Cerebellum (tissue), 4 donors: ENCODE measurements at places on chromosomes 6 and 20.

DNA sequence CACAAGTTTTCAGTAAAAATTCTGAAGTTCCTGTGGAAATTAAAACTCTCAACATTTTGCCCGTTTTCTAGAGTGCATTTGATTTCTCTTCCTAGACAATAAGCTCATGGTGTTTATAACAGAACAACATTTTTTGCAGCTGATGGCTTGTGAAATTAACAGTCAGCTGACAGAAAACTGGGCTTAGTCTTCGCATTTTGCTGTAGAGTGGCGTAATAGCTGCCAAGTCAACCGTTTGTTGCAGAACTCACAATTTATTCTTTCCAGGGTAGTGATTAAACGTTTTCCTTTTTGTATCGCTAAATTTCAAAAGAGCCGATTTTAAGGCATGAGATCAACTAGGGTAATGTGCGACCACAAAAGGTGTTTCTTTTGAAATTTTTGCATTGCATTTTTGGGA, 1.4 kb downstream of the SPO11 start:
- DNase-seq = no peak

DNA sequence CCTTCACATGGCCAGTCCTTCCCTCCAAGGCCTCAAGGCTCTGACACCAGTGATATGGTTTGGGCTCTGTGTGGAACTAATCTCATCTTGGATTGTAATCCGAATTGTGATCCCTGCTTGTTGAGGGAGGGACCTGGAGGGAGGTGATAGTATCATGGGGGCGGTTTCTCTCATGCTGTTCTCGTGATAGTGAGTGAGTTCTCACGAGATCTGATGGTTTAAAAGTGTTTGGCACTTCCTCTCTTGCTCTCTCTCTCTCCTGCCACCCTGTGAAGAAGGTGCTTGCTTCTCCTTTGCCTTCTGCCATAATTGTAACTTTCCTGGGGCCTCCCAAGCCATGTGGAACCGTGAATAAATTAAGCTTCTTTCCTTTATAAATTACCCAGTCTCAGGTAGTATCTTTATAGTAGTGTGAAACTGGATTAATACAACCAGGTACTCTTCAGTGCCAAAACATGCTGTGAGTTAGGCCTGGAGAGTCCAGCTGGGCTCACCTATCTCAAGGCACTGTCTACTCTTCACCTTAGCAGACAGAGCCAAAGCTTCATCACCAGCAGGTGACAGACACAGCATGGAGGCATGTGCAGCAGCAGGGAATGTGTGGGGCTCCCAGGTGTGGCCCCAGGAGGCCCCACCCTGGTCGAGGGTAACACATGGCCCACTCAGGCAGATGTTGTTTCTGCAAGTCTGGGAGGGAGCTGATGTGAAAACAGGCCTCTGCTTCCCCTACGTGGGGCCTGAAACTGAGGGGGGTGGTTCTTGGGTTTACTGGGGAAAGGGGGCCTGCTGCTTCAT, 97.5 kb upstream of the CDYL start:
- no peak for DNase-seq

- DNase-seq = no peak
These were observed 39.6 kb upstream of the CD93 start for GRCh38 chr20:23125625-23126191.

GRCh38 chr6:74287932-74288331, 591.9 kb downstream of the CD109 start:
- no peak for DNase-seq

DNA sequence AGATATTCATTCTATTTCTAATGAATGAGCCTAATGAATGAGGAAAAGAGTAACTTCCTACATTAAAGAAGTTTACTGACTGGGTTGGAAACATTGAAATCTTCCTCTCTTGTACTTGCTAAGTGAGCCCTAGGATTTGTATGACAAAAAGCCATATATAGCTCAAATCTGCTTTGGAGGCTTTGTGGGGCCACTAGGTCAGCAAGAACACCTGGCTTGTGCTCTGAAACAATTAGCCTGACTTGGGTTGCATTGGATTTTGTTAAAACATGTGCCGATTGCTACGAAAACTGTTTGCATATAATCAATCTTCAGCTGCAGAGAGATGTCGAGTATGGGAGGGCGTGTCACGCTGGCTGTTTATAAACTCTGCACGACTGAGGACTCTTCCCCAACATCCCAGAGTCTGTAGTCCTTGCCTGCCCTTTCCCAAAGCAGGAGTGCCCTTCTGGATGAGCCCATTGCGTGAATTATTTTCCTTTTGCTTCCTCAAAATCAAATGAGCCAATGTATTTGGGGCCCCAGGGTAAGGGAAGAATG, 684.8 kb downstream of the DHX35 start:
- no peak for DNase-seq

DNA sequence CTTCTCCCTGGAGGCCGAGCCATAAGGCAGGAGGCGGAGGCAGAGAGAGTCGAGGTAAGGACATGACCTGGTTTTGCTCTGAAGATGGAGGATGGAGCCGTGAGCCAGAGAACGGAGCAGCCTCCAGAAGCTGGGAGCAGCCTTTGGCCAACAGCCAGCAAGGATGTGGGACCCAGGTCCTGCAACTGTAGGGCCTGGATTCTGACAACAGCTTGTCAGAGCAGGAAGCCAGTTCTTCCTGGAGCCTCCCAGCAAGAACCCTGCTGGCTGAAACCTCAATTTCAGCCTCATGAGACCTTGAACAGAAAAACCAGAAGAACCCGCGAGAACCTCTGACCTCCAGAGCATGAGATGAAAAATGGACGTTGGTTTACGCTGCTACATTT, 13.4 kb upstream of the MRGBP start:
- DNase-seq = no peak
